ENCODE measurements at places on chromosomes 2 and 18.

DNA sequence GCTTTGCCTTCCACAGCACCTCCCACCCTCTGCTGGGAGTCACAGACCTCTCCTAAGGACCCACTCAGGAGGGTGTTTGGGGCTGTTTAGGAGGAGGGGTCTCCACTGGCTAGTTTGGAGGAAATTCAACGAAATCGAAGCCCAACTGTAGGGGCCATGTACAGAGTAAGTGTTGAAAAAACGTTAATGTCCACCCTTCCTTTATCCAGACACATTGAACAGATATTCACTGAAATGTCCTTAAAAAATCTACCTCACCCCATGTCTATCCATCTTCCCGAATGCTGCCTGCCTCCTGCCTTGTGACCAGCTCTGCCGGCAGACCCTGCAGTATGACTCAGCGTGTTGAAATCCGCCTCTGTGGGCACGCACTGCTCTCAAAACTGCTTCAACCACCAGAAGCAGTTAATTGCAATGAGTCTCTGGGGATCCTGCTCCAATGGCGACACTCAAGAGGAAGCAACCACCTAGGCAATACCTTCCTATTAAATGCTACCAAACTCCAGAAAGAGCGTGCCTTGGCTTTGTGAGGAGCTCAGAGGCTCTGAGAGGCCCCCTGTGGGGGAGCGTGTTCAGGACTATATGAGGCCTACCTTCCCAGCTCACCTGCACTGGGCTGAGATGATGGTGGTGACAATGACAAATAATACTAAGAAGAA is 61.4 kb upstream of the RTN4 start:
- DNase-seq, result no peak

DNA sequence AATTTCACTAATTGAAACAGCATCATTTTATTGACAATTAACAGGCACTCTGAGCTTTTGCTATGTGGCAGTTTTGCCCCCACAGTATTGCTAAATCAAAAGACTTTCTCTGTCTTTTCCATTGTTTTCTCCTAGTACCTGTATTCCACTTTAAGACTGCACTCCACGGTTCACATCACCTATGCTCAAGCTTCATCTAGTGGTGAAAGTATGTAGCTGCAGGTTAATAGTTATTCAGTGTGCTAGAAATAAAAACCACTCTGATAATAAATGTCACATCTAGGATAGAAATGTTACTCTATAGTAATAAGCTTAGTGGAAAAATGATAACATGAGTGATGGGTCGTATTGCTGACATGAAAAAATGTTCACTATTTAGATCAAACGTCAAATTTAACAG is 24.6 kb downstream of the ARL6IP6 start:
- no peak for DNase-seq

- no peak for DNase-seq
These were observed 29.3 kb upstream of the OTOS start for GRCh38 chr2:240169486-240170353.

GRCh38 chr2:45242161-45242741 is 233.0 kb upstream of the SIX2 start:
- DNase-seq, result no peak

- no peak for DNase-seq
These were observed 675.5 kb downstream of the RNF144A start for GRCh38 chr2:7592618-7593140.

GRCh38 chr2:82494739-82495138 is 1964.3 kb downstream of the SUCLG1 start:
- DNase-seq, result no peak

DNA sequence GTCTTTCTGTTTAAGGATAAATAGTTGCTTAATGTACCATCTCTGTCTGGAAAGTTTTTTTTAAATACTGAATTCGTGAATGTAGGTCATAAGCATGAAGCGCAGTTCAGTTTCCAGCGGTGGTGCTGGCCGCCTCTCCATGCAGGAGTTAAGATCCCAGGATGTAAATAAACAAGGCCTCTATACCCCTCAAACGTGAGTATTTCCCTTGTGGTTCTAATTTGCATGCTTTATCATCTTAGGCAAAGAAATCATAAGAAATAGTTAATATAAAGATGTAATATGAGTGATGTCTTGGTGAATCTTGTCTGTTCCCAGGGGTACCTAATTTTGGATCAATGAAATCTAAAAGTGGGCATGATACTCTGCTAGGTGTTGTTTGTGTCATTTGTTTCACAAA is 1.5 kb downstream of the NDC80 start:
- no peak for DNase-seq

- no peak for DNase-seq
These were observed 21.4 kb downstream of the MGAT5 start for GRCh38 chr2:134275058-134275862.

DNA sequence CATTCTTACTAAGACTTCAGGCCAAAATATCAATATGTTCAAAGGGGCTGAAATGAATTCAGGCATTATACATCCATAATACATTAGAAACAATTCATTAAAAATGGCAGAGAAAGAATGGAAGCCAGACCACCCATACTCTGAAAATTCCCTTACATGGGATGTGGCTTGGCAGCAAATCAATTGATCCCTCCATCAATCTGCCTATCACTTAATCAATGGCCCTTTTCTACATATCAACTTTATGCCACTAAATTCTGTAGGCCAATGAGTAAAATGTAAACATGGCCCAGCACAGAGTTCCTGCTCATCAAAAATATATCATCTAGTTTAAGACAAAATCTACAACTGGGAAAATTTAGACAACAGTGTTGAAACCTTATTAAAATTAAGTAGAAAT is 41.8 kb upstream of the SLC14A2 start:
- DNase-seq, result no peak
